ENCODE measurements at places on chromosomes 1 and 21.

DNA sequence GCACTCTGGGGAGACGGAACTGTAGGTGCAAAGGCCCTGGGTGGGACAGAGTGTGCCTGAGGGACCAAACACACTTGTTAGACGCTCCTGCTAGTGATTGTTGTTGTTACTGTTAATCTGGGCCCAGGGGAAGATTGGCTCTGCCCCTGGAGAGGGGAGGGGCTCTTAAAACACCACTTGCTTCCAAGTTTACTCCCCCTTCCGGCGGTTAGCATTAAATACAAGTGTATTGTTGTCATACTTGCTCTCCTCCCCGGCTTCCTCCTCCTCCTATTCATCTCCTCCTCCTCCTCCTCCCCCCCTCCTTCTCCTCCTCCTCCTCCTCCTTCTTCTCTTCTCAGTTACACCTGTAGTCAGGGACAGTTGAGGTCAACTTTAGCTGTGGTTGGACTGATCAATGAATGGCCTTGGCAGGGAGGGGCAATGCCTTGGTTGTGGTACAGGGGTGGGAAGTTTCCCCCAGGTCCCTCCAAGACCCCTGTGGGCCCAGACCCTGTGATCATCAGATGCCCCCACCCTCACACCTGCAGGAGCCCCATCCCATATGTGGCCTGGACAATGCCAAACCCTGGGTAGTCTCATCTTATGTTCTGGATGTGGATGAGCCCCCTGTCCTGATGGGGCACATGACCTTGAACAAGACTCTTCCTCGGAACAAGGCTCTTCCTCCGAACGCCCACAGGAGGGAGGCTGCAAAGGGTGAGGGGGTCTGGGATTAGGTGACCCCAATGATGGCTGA, 217.3 kb downstream of the PTPRU start:
- DNase-seq = no peak

DNA sequence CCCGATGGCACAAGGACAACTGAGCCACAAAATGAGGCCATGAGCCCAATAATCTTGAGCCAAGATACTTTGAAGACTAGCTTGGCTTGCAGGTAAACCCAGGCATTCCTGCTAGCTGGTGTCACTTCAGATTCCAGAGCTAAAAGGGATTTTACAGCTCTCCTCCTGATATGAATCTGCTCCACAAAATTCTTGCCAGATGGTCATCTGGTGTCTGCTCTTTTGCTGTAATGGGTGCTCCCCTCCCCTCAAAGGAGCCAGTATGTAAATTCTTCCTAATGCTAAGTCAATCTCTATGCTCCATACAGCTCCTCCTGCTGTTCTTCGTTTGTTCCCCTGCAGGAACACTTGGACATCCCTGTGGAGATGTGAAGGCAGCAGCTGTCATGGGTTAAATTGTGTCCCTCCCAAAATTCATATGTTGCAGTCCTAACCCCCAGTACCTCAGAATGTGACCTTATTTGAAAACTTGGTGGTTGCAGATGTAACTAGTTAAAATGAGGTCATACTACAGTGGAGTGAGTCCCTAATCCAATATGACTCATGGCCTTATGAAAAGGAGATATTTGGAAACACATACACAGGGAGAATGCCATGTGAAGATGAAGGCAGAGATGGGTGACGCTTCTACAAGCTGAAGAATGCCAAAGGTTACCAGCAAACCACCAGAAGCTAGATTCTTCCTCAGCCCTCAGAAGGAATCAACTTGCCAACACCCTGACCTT, 180.6 kb upstream of the PALMD start:
- no peak for DNase-seq

- no peak for DNase-seq
These were observed 11.8 kb downstream of the PLA2G2F start for GRCh38 chr1:20150969-20151368.

- DNase-seq = peak; percentile 54
These were observed 74.0 kb upstream of the RALGPS2 start for GRCh38 chr1:178650934-178651511.

DNA sequence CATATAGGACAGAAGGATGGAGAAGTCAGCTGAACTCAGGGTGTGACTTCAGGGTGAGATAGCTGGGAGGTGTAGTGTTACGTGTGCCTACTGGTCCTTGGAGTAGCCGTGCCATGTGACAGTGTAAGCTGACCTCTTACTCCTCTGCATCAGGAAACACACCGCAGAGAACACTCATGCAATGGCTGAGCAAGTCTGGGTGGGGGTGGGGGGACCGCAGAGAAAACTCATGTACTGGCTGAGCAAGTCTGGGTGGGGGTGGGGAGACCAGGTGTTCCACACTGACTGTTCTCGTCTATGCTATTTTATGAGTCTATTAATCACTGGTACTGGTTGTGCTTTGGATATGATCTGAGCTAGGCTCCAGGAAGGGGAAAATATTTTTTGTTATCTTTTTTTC, 233.1 kb downstream of the PAPPA2 start:
- no peak for DNase-seq

- DNase-seq = no peak
These were observed 38.3 kb upstream of the DUSP10 start for GRCh38 chr1:221780175-221780574.

GRCh38 chr21:24759348-24760075, 847.8 kb downstream of the MRPL39 start:
- no peak for DNase-seq

- no peak for DNase-seq
These were observed 11.6 kb downstream of the FAAH start for GRCh38 chr1:46405724-46406123.

GRCh38 chr1:208525417-208525816, 281.2 kb upstream of the PLXNA2 start:
- no peak for DNase-seq

- DNase-seq = no peak
These were observed 6.7 kb upstream of the ELOA start for GRCh38 chr1:23736437-23737134.

DNA sequence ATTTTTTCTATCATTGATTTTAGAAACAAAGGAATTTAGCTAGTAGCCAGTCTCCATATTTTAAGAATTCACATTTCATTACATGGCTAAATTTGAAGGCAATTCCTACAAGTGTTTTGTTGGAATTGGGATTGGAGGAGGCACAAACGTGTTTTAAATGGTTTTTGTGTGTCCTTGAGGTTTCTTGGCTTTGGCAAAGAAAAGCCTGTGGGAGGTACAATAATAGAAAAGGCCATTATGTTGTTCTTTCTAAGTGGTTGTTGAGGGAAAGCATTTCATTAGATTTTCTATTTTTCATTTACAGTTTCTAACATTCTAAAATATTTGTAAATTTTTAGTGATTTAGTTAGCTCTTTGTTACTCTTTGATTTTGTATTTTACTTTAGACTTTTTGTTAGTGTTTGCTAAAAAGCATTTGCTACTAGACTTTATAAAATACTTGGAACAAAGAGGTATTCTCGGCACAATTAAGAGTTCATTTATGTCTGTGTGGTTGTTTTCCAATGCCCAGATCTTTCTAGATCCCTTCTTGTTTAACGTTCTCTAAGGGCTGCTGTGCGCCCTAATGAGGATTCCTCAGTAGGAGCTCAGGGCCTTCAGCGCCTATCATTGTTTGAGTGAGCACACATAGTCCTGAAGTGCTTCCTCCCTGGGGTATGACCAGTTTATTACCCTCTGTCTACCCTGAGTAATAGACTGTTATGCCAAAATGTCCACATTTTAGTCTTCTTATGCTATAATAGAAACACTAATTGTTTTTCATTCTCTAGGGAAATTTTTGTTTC, 70.0 kb upstream of the KIAA1614 start:
- peak; percentile 13 for DNase-seq

DNA sequence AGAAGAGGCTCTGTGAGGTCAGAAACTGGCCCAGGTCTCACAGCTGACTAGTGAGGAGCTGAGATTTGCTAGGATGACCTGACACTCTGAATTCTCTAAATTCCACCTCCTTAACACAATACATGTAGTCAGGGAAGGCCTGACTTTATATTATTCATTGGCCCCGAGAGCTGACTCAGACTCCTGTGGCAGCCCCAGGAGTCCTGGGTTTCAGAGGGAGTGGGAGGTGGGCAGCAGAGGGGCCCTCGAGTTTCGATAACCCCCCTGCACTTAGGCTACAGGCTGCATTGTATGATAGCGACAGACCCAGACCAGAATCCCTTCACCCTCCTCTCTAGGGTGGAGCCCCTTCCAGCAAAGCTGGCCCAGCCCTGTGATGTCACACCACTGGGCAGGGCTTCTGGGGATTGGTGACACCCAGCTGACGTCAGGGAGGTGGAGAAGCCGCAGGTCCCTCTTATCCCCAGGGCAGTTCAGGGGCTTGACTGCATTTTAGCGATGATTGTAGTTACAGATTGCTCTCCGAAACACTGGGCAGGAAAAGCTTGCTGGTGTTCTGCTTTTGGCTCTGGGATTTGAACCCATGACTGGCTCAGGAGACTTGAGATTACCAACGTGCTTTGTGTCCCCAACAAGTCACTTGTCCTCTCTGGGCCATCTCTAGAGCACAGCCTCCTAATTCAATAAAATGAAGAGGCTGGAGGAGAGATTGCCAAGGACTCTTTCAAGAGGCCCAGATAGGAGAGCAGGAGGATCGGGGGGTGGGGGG, 17.0 kb upstream of the GPR37L1 start:
- DNase-seq = no peak

DNA sequence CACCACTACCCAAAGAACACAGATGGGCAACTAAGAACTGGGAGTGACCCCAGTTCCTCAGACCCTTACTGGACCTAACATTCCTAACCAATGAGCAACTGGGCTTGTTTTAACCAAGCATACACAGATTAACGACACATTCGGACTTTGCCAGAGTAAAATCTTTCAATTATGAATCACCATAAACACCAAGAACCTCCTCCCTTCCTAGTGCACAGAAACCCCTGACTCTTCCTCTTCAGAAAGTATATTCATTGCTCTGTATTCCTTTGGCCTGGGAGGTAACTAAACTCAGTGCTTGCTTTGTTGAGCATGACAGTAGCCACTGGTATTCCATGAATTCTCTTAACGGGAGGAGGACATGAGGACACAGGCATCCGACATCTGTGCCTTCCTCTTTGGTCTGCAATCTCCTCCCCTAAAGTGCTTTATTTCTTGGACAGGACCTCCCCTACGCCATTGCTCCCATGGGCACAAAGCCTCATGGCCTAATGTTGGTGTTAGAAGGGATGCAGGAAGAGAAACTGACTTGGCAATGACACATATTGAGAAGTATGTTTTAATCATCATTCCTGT, 42.7 kb downstream of the SEC16B start:
- DNase-seq = no peak

GRCh38 chr1:67367370-67368045, 59.8 kb downstream of the IL12RB2 start:
- DNase-seq = no peak

GRCh38 chr1:182054698-182055326, 6.7 kb downstream of the ZNF648 start:
- DNase-seq = no peak

DNA sequence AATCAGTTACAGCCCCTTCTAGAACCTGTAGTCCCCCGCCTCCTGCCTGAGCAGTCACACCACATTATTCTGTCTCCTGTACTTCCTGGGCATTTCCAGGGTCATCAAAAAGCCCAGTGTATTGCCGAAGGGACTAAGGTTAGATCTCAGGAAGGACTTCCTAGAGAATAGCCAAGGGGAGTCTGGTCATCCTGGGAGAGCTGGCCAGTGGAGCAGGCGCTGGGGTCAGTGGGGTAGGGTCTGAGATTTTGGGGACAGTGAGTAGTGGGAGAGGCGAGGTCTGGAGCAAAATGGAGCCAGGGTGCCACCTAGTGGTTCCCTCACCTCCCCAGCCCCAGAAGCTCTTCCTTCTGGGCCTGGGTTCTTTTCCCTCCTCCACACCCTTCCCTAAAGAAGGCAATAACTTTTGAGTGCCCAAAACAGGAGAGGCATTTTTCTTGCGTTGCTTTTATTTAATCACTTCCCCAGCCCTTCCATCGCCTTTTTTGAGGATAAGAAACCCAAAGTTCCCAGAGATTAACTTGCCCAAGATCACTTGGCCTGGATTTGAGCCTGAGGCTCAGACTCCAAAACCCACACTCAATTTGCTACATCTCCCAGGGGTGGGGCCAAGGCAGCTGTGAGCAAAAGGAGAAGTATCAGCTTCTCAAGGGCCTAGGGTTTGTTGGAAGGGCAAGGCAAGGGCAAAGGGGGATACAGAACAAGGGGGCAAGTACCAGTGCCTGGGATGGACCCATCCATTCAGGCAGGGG, 7.3 kb upstream of the PMVK start:
- peak; percentile 77 for DNase-seq

- no peak for DNase-seq
These were observed 113.2 kb upstream of the CYYR1 start for GRCh38 chr21:26686278-26686677.

DNA sequence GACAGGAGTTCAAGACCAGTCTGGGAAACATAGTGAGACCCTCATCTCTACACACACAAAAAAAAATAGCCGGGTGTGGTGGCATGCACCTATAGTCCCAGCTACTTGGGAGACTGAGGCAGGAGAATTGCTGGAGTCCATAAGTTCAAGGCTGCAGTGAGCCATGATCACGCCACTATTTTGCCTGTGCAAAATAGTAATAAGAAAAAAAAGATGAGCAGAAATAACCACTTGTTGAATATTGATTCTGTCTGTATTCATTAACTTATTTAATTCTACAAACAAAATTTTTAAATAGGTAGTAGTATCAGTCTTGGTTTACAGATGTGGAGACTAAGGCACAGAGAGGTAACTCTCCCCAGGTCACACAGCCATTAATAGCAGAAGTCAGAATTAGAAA, 16.9 kb downstream of the LRRC40 start:
- DNase-seq = no peak

GRCh38 chr1:228082918-228083870, 686 bp downstream of the ARF1 start:
- DNase-seq = peak; percentile 67

GRCh38 chr21:17270229-17270628, 242.6 kb upstream of the CXADR start:
- peak; percentile 34 for DNase-seq

DNA sequence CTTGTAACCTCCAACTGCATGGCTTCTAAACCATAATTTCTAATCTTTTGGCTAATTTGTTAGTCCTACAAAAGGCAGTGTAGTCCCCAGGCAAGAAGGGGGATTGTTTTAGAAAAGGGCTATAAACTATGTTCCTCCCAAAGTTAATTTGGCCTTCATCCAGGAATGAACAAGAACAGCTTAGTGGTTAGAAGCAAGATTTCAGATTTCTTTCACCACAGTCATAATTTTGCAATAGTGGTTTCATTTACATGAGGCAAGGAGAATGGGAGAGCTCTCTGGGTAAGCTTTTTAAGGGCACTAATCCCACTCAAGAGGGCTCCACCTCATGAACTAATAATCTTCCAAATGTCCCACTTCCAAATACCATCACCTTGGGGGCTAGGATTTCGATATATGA, 1353.9 kb downstream of the NCAM2 start:
- DNase-seq = no peak

Data from retina (tissue), 1 donor.